Stimulated activated CD8-positive, alpha-beta memory T cell treated with anti-CD3 and anti-CD28 coated beads, Interleukin-15, amount 100 ng/mL, for 24 hours (primary cell): ENCODE measurements at places on chromosomes 4 and X.

DNA sequence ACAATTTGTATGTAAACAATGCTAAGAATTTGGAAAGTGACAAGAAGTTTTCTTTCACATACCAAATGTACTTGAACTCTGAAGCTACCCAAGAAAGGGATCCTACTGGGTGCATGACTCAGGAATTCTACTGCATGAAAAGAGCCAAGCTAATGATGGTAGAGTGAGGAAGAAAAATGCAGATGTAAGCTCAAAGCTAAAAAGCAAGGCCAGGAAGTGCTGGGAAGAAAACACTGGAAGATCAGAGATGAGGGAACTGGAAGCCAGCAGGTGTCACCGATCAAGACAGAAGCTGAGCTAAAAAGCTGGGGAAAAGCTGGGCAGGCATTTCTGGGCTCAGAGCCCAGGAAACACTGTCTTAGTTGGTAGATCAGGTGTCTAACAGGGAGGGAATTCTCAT lies 449.1 kb downstream of the NKX6-1 start:
- no peak for DNase-seq

- DNase-seq = no peak
Observed at GRCh38 chrX:86349115-86349514, 200.9 kb downstream of the DACH2 start.

GRCh38 chrX:39874202-39874816 lies 223.4 kb downstream of the BCOR start:
- DNase-seq = no peak

GRCh38 chrX:127259742-127260141 lies 440.2 kb downstream of the PRR32 start:
- no peak for DNase-seq

DNA sequence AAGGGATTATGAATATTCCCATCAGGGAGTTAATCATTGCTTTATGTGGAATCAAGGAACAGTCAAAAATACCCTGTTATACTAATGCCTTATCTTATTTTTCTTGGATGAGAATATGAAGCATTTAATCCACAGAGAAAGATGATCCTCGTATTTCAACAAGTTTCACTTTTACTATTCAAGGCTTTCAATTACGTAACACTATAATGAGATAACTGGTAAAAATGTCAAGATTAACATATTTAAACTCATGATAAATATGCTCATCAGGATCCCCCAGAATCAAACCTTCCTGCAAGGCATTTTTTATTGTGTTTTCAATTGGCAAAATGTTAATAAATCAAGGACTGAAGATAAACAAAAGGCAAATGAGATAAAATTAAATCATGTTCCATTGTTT lies 5.1 kb downstream of the ZXDA start:
- no peak for DNase-seq

GRCh38 chr4:37650481-37650880 lies 35.7 kb downstream of the RELL1 start:
- DNase-seq = no peak

GRCh38 chr4:102390438-102390837 lies 45.2 kb upstream of the SLC39A8 start:
- DNase-seq = no peak

- DNase-seq = no peak
Observed at GRCh38 chr4:102599886-102600285, 98.7 kb downstream of the NFKB1 start.

GRCh38 chr4:173492315-173492714 lies 37.7 kb downstream of the HAND2 start:
- no peak for DNase-seq

- no peak for DNase-seq
Observed at GRCh38 chr4:17168571-17168970, 270.1 kb upstream of the LDB2 start.

- no peak for DNase-seq
Observed at GRCh38 chr4:173182403-173182802, 13.8 kb downstream of the GALNT7 start.

DNA sequence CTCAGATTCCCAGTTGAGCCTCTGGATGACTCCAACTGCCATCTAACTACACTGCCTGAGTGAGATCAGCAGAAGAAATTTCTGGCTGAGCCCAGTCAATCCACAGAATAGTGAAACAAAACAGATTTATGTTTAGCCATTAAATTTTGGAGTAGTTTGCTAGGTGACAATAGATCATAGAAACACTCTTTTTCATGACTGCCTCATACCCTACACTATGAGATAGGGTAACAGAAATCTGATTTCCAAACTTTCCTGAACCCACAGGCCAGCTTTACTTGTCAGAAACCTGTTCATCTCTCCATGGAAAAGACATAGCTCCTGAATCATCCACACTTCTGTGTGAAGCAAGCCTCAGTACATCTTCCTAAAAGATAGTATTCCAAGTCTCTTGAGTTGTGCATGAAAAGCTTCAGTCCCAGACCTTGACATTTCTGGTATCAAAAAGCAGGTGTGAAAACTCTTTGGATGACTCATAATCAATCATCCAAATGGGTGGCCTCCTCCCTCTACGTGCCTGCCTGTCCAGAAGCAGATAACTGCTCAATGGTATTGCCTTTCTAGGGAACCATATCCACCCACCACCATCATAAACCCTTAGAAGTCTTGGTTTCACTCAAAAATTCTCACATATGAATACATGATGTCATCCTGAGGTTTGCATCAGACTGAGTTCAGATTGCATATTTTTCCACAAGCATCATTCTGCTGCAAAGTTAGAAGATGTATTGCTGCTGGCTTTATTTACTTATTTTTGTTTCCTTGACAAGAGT lies 47.5 kb upstream of the RAP2C start:
- DNase-seq = no peak

GRCh38 chr4:181946902-181947301 lies 296.3 kb upstream of the TENM3 start:
- DNase-seq = no peak

- DNase-seq = no peak
Observed at GRCh38 chrX:105701310-105702052, 120.9 kb upstream of the NRK start.

GRCh38 chrX:139770366-139770765 lies 62.4 kb upstream of the MCF2 start:
- no peak for DNase-seq

- DNase-seq = no peak
Observed at GRCh38 chrX:101550362-101550750, at the start of gene ARMCX1. ARMCX1 (plus strand) TSS chrX:101550547; CDS start chrX:101552931, 2,384 bp downstream.

DNA sequence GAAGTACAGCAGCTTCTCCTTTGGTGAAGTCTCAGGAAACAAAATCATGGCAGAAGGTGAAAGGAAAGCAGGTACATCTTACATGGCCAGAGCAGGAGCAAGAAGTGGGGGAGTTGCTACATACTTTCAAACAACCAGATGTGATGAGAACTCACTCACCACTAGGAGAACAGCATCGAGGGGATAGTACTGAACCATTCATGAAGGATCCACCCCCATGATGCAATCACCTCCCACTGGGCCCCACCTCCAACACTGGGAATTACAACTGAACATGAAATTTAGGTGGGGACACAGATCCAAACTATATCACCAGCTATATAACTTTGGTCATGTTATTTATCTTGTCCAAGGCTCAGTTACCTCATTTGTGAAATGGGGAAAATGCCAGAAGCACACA lies 159.4 kb downstream of the OPHN1 start:
- DNase-seq = no peak
